Type B pancreatic cell (in vitro differentiated cells): ENCODE measurements at places on chromosomes 11 and 22.

DNA sequence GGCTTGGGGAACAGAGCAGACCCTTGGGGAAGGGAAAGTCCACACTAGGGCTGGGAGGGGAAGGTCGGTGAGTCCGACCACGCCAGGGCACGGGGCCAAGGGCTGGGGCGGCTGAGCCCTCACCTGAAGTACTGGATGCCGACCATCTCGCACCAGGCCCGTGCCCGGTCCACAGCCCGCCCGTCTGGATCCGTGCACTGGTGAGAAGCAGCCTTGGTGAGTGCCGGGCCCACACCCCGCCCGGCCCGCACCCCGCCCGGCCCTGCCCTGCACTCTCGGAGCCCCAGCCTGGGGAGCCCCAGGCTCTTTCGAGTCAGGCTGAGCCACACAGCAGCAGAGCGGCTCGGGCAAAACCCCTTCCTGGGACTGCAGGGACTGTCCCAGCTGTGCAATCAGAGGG lies 1.9 kb upstream of the BAIAP2L2 start:
- no peak for DNase-seq

GRCh38 chr22:37684803-37685615 lies 1.1 kb upstream of the NOL12 start:
- no peak for DNase-seq

DNA sequence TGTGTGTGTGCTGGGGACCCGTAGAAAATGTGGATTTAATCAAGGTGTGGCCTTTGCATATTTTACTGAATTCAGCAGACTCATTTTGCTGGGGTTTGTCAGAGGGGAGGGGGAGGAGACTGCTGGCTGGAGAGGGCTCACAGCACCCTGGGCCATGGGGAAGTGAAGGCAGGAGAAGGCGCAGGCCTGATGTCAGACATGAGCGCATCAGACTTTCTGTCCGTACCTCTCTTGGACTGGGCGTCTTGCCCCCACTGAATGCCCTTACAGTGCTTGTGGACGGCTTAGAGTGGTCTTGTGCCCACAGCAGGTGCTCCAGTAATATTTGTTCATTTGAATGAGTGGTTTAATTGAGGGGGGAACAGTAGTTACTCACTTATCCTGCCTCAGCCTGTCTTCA lies 75.2 kb downstream of the TEAD1 start:
- DNase-seq, result no peak

GRCh38 chr11:77771135-77771534 lies 49.4 kb downstream of the RSF1 start:
- no peak for DNase-seq

GRCh38 chr22:31957970-31958594 lies 13.7 kb downstream of the YWHAH start:
- no peak for DNase-seq

DNA sequence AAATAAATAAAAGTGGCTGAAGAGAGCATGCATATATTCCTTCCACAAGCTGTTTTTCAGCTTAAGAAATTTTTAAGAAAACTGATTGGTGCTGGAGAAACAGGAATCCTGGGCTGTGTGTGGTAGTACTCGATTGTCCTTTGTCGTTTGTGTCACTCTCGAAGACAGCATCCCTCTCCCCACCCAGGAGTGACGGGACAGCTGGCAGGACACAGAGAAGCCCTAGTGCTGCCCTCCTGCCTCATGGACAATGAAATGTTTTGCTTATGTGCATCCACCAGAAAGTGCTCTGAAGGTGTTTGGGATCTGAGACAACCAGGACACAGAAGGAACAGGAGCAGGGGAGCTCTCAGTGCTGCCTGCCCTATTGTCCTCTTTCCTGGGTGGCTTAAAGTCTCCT lies 12.8 kb downstream of the PLAAT4 start:
- DNase-seq, result peak; percentile 55

- DNase-seq, result no peak
These were observed 507.7 kb downstream of the FAM181B start for GRCh38 chr11:82225930-82226329.

DNA sequence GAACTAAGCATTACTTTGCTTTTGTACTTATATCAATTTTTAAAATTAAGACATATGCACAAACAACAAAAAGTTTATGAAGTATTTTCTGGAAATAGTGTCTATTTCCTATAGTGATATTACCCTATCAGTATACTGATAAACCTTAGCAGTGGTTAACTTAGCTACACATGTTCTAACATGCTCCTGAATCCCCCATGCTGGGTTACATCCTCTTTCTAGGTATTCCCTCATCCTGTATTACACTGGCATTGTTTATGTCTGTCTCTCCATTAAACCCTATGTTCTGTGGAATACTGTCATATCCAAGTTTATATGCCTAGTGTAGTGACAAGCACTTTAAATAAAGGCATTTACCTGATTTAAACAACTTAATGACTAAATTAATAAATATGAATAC lies 1.8 kb upstream of the FAR1 start:
- DNase-seq, result no peak

DNA sequence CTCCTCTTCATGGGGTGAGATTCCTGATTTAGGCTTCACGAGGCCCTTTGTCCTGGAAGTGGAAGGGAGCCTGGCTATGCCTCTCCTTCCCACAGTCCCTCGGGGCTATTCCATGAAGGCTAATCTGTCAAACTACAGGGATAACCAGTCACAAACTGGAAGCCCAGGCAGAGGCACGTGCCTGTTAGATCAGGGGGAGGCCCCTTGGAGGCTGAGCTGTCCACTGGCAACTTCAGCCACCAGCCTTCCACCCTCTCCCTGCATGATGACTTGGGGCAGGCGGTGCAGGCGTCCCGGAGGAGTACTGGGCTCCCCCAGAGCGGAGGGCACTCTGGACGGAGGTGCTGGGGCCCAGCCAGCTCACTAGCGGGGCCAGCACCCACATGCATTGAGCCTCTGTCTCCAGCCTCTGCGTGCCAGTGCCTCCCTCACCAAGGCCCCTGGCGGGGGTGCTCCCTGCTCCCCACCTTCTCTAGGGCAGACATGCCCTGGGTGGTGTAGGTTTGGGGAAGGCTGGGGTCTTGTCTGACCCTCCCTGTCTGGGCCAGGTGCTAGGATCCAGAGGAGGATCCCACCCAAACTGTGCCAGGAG lies 42.9 kb downstream of the WNT11 start:
- DNase-seq, result no peak

GRCh38 chr22:37488337-37489135 lies 2.4 kb upstream of the MFNG start:
- no peak for DNase-seq

DNA sequence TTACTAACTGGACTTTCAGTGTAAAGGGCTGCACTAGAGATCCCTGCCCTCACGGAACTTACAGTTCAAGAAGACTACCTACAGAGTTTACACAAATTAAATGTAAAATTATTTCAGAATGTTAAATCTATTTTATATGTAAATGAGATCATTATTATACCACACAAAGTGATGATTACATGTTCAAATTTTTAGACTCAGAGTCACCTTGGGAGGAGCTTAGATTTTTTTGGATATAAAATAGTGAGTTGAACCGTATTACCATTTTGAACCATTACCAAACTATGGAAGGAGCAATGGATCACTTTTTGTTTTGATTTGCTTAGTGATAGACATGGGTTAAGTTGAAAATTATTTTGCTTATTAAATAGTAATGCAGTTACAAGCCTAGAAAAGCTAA lies 1.6 kb downstream of the IPO7 start:
- no peak for DNase-seq

DNA sequence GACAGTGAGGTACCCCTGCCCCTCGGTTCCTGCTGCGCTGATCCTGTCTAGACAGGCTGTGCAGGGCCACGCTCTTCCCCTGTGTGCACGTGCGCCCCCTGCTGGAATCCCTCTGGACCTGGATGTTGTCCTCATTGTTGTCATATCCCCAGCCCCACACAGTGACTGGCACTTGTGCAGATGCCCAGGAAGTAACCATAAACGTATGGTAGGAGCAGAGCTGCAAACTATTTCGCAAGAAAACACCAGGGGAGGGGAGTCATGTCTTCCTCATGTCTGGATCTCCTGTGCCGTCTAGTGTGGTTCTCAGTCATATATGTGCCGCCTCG lies 114.7 kb downstream of the CRYBB2 start:
- DNase-seq, result no peak

- DNase-seq, result no peak
These were observed 37.6 kb upstream of the RCN1 start for GRCh38 chr11:32053151-32053888.

DNA sequence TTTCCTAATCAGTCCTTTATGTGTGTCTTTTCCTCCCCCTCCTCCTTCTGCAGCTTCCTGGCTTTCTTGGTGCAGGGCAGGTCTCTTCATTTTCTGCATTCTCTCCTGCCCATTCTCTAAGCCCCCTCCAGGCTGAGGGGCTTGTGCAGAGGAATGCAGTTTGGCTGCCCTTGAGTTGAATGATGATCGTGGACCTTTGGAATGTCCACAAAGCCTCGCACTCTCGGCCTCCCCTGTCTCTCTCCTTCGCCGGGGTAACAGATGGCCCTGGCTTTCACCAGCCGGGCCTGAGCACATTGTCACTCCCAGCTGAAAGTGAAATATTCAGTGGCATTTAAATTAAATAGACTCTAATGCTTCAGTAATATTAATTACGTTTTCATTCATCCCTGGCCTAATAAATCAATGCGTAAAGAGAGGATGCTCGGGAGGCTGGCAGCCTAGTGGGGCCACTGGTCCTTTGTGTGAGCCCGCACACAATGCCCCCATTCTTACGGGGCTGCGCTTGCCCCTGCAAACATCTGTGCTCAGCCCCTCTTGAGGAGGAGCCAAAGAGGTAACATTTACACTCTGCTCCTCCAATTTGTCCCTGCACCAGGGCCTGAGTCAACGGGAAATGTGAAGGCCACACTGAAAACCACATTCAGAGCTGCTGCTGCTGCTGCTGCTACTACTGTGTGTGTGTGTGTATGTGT lies 64.9 kb upstream of the PAX6 start:
- DNase-seq, result no peak

GRCh38 chr11:95831198-95831883 lies 41.0 kb downstream of the CEP57 start:
- no peak for DNase-seq

DNA sequence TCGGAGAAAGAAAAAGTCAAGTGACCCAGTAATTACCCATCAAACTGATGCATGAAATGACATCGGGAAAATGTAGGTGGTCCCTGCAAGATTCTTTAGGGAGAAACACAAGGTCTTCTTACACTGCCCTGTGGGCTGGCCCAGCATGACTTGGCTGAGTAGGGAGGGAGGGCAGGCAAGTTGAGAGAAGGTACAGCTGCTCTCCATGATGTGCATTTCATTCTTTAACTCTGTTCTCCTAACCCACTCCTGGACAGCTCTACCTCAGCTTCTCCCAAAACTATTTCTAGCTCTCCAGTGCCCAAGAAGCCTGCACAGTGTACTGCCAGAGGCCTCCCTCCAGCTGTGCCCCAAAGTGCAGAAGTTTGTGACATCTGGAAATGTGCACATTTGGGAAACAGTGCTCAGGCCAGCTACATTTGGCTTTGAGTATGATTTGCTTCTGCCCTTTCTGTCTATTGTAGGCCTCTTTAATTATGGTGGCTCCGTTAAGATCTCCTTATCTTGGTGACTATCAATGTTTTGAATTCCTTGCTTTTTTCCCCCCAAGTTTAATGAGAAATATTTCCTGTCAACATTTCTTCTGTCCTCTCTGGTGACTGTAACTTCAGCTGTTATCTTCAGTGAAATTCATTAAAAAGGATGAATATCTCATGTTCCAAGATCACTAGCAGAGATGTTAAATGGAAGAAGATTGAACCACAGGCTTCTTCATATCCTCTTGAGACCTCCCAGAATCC lies 26.7 kb upstream of the PRSS23 start:
- DNase-seq, result no peak

DNA sequence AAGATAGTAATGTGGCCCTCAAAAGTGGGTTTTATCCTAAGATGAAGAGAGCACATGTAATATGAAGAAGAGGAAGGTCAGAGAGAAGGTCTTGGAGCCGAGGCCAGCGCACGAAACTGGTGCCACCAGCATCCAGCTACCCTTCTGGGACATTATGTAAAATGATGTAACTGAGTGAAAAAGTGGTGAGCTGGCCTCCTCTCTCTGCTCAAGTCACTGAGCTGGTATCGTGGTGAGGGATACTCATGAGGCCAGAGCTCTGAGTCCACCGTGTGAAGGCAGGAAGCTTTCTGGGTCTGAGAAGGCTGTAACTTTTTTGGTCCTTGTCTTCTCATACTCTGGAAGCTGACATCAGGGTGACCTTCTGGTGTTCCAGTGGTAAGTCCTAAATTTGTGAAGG lies 25.1 kb downstream of the RNF185 start:
- no peak for DNase-seq

GRCh38 chr22:45376703-45377102 lies 36.7 kb downstream of the SMC1B start:
- DNase-seq, result no peak
